ENCODE measurements at places on chromosomes 5 and 9.

GRCh38 chr5:141729387-141730006 is 47.5 kb upstream of the ARAP3 start:
- no peak for DNase-seq

GRCh38 chr9:124576751-124577150 is 69.6 kb upstream of the NR5A1 start:
- no peak for DNase-seq

DNA sequence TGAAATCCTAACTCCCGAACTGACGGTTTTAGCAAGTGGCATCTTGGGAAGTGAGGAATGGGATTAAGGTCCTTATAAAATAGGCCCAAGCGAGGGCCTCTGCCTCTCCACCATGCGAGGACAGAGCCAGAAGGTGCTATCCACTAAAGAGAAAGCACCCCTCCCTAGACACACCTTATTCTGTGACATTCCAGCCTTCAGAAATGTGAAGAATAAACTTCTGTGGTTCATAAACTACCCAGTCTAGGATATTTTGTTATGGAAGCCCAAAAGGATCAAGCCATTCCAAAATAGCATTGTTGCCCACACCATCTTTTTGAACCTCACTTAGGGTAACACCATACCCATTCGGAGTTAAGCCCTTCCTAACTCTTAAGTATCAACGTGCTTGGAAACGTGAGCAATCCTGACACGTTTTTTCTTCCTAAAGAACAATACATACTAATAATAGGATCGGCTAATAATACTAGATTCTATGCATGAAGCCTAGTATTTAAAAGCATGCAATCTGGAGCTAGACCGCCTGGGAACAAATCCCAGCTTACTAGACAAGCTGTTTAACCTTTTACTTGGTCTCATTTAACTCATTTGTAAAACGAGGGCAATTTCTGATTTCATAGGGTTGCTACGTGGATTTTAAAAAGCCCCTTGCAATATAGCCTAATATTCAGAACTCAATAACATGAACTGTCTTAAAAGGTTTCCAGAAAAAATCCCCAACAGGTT is 1.1 kb upstream of the SMC2 start:
- no peak for DNase-seq

DNA sequence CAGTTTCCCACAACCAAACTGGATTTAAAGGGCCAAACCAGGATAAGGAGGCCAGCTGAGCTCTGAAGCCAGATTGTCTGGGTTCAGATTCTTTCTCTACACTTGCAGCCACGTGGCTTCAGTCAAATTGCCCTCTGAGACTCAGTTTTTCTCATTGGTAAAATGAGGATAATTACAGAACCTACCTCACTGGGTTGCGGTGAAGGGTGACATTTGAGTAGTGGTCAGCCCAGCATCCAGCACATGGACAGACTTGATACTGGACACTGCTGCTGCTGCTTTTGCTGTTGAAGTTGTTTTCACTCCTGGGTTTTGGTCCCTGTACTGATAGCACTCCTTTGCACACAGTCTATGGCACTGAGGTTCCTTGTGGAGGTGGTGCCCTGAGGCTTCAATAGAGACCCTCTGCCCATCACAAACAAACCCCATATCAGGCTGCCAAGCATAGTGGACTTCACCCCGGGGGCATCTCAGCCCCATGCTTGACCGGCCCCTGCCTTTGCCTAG is 25.7 kb upstream of the CDKN2AIPNL start:
- DNase-seq = no peak

GRCh38 chr5:132483661-132484390 is 6.7 kb downstream of the IRF1 start:
- DNase-seq = no peak

DNA sequence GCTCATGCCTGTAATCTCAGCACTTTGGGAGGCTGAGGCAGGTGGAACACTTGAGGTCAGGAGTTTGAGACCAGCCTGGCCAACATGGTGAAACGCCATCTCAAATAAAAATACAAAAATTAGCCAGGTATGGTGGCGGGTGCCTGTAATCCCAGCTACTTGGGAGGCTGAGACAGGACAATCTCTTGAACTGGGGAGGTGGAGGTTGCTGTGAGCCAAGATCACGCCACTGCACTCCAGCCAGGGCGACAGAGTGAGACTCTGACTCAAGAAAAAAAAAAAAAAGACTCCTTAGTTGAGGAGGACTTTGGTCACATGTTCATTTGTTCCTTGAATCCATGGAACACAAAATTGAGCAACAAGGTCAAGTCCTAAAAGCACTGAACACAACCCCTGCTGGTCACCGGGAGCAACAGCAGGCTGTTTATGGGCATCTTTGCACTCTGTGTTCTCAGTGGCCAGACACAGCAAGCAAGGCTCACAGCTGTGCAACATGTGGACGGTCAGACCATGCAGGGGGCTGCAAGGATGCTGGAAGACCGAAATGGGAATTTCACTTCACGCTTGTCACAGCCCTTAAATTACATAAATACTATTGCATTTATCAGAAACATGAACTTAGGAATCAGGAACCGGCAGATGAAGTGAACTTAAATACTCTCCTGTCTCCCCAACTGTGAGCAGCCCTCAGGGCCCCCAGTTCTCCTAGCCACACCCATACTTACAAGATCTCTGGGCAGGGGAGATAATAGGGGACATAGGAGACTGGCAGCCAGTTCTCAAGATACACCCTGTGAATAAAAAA is 2.8 kb downstream of the GBGT1 start:
- no peak for DNase-seq

DNA sequence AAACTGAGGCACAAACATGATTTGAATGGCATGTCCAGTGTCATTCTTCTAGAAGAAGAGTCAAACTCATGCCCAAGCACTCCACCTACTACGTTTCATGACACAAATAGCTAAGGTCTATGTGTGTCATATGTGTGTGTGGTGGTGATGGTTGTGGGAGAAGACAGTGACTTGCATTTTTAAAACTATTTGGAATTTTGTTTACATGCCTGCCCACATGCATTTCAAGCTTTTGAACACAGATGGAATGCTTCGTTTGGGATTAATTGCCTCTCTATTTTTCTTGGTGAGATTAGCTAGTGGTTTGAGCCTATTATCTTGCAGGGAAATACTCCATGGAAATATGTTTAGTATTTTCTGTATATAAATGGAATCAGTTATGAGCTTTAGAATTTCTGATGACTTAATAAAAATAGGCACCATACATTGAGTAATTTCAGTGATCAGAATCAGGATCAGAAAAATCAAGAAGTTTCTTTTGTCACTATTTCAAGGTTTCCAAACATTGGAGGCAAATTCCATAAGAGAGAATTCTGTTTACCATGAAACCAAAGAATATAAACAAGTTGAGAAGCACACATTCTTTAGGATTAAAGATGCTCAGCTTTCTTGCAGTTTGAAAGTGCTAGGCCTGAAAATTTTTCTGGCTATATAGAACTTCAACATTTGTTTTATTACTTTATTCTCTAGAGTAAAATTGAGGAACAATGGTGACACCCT is 260.3 kb upstream of the SEMA6A start:
- no peak for DNase-seq

GRCh38 chr5:61320860-61321259 is 11.2 kb upstream of the ZSWIM6 start:
- no peak for DNase-seq

DNA sequence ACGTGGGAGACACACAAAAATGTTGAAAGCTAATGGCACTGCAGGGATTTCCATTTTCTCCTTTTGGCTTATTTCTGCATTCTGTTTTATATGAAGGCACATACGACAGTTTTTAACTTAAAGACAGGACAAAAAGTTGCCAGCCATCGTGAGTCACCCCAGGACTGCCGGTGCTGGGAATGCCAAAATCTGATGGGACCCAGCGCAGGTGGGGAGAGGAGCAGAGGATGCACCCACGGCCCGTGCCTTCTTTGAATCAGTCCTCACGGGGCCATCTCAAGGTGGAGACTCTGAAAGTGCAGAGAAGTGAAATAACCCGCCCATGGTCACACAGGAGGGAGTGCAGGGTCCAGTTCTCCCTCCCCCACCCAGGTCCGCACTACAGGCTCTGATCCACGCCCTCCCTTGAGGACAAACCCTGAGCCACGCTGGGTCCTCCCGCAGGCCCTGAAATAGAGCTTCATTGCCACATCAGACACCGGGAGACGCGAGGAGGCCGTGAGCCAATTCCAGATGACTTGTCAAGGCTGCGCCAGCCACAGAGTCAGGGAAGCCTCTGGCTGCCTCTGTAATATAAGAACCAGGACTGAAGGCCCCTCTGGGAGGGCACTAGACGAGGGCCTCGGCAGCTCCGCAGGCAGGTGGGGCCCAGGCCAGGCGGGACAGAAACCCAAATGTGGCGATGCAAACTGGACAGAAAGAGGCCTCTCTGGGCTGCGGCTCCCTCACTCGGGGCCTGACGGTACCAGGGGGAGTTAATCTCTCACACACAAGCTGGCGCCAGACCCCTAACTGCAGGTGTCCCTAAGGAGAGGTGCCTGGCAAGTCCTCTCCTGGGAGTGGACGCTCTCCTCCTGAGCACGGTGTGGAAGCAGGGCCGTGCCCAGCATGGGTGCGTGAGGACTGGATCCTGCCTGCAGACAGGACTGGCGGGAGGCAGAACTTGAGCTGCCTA is 22.9 kb downstream of the ADAMTS2 start:
- no peak for DNase-seq
